Ammon's horn (tissue), 1 donor: ENCODE measurements at places on chromosomes 3 and 15.
A peak's percentile ranks its signal among the peaks of the same experiment; 100 is the strongest.

GRCh38 chr3:100073714-100074307, 40.5 kb downstream of the FILIP1L start:
- peak; percentile 45 for DNase-seq

- no peak for DNase-seq
Observed at GRCh38 chr3:15645246-15645645, 43.7 kb downstream of the BTD start.

DNA sequence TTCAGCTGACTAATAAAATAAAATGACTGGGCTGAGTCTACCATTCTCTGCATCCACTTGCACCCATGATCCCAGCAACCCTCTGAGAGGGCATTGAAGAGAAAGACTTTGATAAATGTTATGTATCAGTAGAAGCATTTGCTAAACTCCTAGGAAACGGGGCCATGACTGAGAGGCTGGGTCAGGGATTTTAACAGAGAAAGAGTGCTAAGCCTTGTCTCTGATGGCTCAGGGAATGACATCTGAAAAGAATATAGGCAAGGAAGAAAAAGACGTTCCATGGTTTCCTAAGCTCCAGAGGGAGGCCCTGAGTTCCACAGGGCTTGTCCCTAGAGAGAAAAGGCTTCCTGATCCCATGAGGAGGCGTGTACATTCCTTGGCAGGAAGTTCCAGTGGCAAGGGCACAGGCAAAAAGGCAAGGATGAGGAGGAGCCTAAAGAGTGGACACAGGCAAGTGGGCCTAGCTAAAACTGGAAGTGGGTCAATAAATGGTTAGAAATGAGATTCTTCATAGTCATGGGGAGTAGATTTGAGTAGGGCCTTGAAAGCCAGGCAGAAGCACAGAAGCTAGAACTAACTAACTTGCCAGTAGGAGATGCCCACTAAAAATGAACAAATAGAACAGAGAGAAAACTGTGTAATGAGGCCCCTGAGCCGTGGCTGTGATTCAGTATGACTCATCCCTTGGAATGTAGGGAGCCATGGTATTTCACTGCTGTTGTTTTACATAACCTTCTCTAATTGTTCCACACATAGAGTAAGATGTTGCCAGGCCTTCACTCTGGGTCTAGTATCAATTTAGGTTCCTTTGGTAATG, 44.9 kb upstream of the MANF start:
- DNase-seq, result peak; percentile 60

- DNase-seq, result no peak
Observed at GRCh38 chr3:1902416-1902815, 196.2 kb upstream of the CNTN4 start.
